ENCODE measurements at places on chromosomes 5 and 9.
A peak's percentile ranks its signal among the peaks of the same experiment; 100 is the strongest.

- no peak for DNase-seq
Measured at GRCh38 chr5:137858223-137858916, 9.3 kb upstream of the MYOT start.

DNA sequence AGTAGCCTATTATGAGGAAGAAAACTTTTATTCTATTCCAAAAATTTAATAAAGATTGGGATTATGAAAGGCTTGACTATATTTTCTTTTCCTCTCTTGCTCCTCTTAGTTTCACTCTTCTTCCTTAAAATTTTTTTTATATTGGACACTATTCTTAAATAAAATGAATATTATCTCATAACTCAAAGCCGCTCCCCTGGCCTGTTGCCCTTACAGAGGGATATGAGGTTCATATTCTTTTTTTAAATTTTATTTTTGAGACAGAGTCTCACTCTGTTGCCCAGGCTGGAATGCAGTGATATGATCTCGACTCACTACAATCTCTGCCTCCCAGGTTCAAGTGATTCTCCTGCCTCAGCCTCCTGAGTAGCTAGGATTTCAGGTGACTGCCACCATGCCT, 106.8 kb upstream of the MPDZ start:
- DNase-seq = no peak

GRCh38 chr9:93041108-93041802, 17.2 kb upstream of the SUSD3 start:
- DNase-seq = no peak

DNA sequence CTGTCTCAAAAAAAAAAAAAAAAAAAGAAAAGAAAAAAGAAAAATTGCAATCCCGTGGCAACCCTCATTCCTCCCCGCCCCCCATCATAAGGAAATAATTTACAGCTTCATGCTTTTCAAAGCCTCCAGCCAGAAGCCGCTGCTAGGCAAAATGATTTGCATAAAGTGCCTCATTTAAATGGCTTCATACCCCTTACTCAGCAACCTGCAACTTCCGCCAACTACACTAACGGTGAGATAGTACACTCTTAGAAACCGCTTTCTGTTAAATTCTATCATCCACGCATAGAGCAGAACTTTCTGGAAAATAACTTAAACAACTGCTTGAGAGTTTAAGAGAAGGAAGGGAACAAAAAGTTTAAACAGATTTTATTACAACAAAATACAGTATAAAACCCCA, 17.8 kb downstream of the SERINC5 start:
- no peak for DNase-seq

GRCh38 chr5:142465476-142465875, 140.7 kb upstream of the SPRY4 start:
- DNase-seq = no peak

- DNase-seq = no peak
Measured at GRCh38 chr9:27387722-27388121, 90.8 kb upstream of the EQTN start.

DNA sequence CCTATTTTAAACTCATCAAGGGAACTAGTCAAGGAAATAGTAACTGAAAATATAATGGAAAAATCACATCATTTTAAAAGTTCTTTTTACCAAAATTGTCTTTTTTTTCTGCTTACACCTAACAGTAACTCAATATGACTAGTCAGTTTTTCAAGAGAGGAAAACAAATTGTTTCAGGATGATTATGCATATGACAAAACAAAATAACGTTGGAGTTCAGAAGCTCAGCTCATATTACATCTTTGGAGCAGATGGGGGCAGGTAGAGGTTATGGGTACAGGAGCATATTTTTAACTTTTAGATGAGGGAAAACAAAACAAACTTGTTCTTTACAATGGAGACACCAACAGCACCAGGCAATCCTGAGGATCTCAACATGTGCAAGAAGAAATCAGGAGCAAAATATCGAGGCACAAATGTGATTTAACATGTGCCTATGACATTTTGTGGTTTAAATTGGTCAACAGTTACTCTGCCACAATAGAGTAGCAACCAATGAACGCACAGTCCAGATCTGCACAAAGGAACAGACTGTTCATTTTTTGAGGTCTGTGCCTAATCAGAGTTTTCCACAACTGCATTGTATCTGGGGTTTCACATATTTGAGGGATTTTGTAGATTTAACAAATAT, 659.0 kb downstream of the ANXA1 start:
- DNase-seq = no peak

DNA sequence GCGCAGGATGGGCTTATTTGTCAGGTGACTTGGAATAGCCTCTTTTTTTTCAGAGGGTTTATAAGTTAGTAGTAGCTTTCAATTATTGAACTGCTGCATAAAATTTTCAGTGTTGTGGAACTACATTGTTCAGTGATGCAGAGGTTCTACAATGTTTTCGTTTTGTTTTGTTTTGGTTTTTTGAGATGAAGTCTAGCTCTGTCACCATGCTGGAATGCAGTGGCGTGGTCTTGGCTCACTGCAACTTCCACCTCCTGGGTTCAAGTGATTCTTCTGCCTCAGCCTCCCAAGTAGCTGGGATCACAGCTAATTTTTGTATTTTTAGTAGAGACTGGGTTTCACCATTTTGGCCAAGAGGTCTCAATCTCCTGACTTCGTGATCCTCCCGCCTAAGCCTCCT, 22.0 kb downstream of the NUP188 start:
- DNase-seq = no peak

DNA sequence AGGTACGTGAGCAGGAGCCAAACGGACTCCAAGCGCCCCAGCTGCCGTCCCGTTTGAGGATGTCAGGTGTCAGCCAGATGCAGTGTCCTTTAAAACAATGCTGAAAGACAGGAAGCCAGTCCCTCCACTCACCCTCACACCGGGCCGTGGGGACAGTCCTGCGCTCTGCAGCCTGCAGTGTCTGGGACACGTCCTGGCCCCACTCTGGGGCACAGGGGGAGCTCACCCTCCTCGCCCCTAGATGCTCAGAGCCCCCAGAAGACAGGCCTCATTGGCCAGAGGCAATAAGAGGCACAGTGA, 79.7 kb downstream of the ZNF354C start:
- DNase-seq = no peak

GRCh38 chr5:7245121-7245651, 150.8 kb upstream of the ADCY2 start:
- DNase-seq = no peak

- no peak for DNase-seq
Measured at GRCh38 chr9:36671561-36671960, 98.9 kb downstream of the MELK start.

DNA sequence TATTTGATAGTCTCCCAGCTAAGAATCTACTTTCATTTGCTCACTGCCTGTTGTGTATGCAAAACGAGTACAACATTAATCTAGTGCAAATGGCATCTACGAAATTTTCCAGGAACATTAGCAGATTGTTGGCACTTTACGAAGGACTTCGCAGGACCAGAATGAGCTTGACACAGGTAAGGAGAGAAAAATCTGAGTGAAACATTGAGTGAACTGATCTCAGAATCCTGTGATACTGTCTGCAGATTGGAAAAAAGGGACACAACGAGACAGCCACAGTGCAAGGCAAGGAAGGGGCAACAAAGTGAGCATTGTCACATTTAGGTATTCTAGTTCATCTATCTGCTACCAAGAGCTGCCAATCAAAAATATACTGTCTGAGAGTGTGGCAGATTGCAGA, 350.5 kb downstream of the ZNF608 start:
- DNase-seq = no peak

- DNase-seq = no peak
Measured at GRCh38 chr5:98770209-98770910, 3.1 kb upstream of the RGMB start.

DNA sequence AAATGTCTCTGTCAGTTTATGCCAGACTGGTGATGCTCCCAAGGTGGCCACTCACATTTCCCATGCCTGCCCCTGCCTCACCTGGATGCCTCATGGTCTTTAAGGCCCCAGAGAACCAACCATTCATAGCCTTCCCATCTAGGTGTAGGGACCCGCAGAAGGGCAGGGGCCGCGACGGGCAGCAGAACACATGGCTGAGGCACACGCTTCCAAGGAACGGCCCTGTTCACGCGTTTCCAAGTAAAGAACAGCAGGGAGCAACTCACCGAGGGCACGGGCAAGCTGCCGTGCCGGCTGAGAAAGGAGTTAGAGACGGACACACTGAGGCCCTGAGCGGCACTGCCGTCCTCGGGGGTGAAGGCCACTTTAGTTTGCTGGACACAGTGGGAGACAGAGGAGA, 73.5 kb downstream of the PRRT1B start:
- no peak for DNase-seq

- no peak for DNase-seq
Measured at GRCh38 chr5:89280103-89281037, 397.4 kb upstream of the MEF2C start.

- no peak for DNase-seq
Measured at GRCh38 chr5:148956477-148957385, 106.1 kb downstream of the SH3TC2 start.

DNA sequence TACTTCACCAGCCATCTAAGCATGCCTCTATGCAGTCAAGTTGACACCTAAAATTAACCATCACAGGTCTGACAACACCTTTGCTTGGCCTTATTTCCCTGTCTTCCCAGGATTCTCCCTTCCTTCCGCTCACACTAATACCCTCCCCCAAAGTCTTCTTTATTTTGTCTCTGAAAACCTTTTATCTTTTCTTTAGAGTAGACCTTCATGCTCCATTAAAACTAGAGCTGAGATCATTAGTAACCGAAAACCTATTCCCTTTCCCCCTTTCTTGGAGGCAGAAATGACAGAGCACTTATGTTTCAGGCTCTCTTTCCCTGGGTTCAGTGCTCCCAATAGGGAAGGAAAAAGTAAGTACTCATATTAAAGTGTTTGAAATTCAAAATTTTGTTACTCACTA, 423.8 kb downstream of the YTHDC2 start:
- DNase-seq = no peak

GRCh38 chr9:124180557-124180956, 77.2 kb upstream of the NEK6 start:
- DNase-seq = no peak

DNA sequence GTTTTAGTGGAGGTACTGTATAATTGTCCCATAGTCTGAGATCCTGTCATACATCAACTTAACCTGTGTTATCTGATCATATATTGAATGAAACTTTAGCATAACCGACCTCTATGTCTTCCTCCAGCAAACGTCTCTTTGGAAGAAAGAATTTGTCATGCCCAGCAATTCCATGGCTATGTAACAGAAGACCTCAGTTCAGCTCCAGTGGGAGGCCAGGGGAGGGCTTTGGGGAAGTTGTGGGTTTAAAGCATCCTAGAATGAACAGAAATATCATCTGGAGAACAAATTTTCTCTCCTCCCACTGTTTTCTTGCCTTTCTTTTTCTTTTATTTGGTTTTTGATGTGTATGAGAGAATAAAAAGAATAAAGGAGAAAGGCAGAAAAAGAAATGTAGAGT, 164.5 kb downstream of the GAS1 start:
- no peak for DNase-seq

DNA sequence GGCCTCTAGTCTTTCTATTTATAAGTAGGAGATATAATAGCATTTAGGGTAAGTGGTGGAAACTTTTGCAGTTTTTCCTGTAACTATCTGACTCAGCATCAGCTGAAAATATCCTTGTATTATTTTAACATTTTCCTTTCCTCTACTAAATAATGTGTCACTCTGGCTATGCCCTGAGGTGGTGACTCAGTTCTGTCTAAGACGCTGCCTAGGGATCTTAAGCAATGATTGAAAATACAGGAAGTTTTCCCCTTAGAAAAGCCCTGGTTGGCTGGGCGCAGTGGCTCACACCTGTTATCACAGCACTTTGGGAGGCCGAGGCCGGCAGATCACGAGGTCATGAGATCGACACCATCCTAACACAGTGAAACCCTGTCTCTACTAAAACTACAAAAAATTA, 9.3 kb upstream of the EDIL3 start:
- DNase-seq = peak; percentile 49

- no peak for DNase-seq
Measured at GRCh38 chr9:4864234-4864661, 71.5 kb downstream of the RCL1 start.

DNA sequence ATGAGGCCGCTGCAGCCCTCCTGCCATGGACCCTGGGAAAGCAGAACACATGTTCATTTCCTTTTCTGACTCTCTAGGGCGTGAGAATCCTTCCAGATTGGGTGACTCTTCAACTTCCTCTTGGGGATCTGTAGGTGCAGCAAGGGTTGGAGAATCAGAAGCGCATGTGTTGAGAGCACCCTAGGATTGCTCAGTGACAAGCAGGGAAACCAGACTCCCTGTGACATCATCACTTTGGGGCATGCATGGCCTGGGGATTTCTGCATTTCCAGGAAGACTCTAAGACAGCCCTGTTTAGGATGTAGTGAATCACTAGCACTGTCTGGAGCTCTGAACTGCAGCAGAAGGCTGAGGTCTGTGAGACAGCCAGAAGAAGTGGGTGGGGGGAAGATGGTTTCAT, 15.1 kb upstream of the LCP2 start:
- no peak for DNase-seq

DNA sequence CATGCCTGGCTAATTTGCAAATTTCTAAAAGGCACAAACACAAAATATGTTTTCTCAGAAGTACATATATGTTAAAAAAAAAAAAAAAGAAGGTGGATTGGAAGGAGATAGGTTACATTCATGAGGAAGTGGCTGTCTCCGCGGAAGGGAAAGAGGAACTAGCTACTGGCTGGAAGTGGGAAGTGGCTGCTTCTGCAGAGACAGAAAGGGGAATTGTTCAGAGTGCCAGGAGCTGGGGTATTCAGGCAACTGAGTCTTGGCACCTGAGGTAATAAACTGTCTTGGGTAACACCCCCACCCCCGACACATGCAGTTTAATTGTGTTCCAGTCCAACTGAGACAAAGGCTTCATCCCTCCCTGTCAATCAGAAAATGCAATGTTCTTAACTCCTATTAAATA, 45.6 kb downstream of the S1PR3 start:
- no peak for DNase-seq

GRCh38 chr9:116706310-116707290, 19.5 kb downstream of the TRIM32 start:
- DNase-seq = no peak

GRCh38 chr5:179913461-179913860, 5.8 kb upstream of the TBC1D9B start:
- DNase-seq = no peak

DNA sequence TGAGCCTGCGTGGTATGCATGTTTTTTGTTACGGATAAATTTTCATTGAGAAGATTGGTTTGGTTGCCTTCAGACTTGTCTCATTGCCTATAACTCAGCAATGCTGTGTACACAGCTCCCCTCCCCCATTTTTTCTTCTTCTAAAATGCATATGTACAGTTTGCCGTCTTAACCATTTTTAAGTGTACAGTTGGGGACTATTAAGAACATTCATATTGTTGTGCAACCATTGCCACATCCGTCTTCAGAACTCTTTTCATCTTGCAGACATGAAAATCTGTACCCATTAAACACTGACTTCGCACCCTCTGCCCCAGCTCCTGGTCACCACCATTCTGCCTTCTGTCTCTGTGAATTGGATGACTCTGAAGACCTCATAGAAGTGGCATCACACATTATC, 6.2 kb downstream of the EXOC3 start:
- no peak for DNase-seq

DNA sequence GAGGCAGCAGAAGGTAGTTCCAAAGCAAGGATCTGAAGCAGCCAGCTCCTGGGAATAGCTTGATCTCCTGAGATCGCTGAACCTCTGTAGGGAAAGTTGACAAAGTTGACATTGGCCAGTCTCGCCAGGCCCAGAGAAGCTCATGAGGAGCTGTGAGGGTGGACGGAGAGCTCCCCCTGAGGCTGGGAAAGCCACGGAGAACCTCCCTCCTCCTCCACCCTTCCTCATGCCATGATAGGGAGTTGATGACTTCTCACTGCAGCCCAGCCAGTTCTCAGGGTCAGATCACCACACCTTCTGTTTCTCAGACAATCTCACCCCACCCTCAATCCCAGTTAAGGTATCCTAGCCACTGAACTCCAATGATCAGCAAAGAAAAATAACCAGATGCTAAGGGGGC, 30.4 kb upstream of the KCNV2 start:
- no peak for DNase-seq
